ENCODE measurements at places on chromosomes 4 and X.

GRCh38 chrX:154008521-154008920, 11.2 kb downstream of the IRAK1 start:
- DNase-seq: no peak

DNA sequence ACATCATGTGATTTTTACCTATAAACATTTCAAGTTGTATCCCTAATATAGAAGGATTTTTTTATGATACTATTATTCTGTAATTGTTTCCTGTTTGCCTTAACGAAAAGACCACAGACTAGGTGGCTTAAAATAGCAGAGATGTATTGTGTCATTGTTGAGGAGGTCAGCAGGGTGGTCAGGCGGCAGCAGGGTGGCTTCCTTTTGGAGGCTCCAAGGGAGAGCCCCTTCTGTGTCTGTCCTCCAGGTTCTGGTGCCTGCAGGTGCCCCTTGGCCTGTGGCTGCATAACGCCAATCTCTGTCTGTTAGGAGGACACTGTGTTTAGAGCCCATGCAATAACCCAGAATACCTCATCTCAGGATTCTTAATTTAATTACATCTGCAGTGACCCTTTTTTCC, 118.1 kb downstream of the TBL1X start:
- no peak for DNase-seq

GRCh38 chr4:70753630-70754029, 31.9 kb downstream of the RUFY3 start:
- no peak for DNase-seq

GRCh38 chrX:125101971-125102755, 217.5 kb upstream of the TEX13C start:
- DNase-seq: no peak

DNA sequence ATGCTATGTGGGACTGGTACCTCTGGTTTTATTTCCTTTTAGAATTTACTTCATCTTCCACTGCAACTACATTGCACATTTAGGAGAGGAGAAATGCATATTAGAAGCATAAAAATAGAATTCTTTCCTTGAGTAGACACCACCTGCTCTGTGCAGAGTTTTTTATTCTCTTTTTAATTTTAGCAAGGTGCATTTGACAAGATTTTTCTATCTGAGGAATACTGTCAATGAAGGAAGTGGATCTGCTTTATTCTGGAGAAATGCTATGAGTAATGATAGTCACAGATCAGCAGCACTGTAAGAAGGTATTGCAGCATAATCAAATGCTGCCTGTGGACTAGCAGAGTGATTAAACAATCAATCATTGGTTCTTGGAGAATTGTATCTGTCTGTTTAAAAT, 1038.3 kb downstream of the RAPGEF2 start:
- no peak for DNase-seq

DNA sequence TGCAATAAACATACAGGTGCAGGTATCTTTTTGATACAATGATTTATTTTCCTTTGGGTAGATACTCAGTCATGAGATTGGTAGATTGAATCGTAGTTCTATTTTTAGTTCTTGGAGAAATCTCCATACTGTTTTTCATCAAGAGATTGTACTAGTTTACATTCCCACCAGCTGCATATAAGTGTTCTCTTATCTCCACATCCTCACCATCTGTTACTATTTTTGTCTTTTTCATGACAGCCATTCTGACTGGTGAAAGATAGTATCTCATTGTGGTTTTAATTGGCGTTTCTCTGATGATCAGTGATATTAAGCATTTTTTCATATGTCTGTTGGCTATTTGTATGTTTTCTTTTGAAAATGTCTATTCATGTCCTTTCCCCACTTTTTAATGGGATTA, 202.2 kb downstream of the RAPGEF2 start:
- no peak for DNase-seq

- DNase-seq: no peak
Observed at GRCh38 chrX:2385224-2385623, 115.6 kb downstream of the DHRSX start.
